ENCODE measurements at places on chromosomes 4 and X. TPM values are rescaled to one million over a fixed set of nuclear protein-coding genes. Genes with fewer than 3 reads are reported as not detected.

DNA sequence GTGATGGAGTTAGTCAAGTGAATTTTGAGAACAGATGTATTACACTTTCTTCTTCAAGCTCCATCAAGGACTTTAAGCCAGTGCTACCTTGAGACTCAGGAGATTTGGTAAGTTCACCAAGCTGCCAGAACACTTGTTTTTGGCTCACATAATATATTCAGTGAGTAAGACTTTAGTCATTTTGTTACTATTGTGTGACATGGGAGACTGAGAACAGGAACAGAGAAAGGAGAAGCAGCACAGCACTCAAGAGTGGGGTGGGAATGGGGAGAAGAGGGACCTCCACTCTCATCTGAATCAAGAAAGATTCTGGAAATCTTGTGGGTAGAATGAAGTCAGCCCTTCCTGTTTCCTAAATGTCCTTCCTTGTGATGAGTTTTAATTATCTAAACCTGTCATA, 87.3 kb upstream of the TET2 start:
- H3K4me3 ChIP-seq: no peak overlapping the region
- no peak for DNase-seq
- peaks cover 37% of the 10 kb centered on the region for H3K4me1 ChIP-seq
- H3K36me3 ChIP-seq: no peaks in the 10 kb centered on the region
- H3K27me3 ChIP-seq: no peaks in the 10 kb centered on the region

The BEX5 gene
- total RNA-seq: 3.4 TPM

GRCh38 chr4:95085124-95085833, 327.5 kb downstream of the BMPR1B start:
- H3K4me3 ChIP-seq: no peak overlapping the region
- H3K27me3 ChIP-seq: no peaks in the 10 kb centered on the region
- no peak for DNase-seq

GRCh38 chr4:118326585-118326984, 26.2 kb downstream of the PRSS12 start:
- H3K4me3 ChIP-seq: no peak overlapping the region
- DNase-seq: no peak
- no peaks in the 10 kb centered on the region for H3K4me1 ChIP-seq
- no peaks in the 10 kb centered on the region for H3K36me3 ChIP-seq
- no peaks in the 10 kb centered on the region for H3K27me3 ChIP-seq

GRCh38 chr4:133559987-133560386, 410.9 kb downstream of the PCDH10 start:
- H3K36me3 ChIP-seq: no peaks in the 10 kb centered on the region
- H3K27me3 ChIP-seq: no peaks in the 10 kb centered on the region
- no peak overlapping the region for H3K4me3 ChIP-seq
- no peak overlapping the region for H3K27ac ChIP-seq

GRCh38 chr4:129179276-129179675, 83.3 kb downstream of the C4orf33 start:
- H3K36me3 ChIP-seq: no peaks in the 10 kb centered on the region
- H3K27ac ChIP-seq: no peak overlapping the region
- no peaks in the 10 kb centered on the region for H3K27me3 ChIP-seq
- DNase-seq: no peak
- H3K4me3 ChIP-seq: no peak overlapping the region

- H3K4me3 ChIP-seq: no peak overlapping the region
- H3K4me1 ChIP-seq: no peaks in the 10 kb centered on the region
- H3K27ac ChIP-seq: no peak overlapping the region
- H3K27me3 ChIP-seq: no peaks in the 10 kb centered on the region
- DNase-seq: no peak
Measured at GRCh38 chr4:148044912-148045352, 313.0 kb downstream of the ARHGAP10 start.

DNA sequence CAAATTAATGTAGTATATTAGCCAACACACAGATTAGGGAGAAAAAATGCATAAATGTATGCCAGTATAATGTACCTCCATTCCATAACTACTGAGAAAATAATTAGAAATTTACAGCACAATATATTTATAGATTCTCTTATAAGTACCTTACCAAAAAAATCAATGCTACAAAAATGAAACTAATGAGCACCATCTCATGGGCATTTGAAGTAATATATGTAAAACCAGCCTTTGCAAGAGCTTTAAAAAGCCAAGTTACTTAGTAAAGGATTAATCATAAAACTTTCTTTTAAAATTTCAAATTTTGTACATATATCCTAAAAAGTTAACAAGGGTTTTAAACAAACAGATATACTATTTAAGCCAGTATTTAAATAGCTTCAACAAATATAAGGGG, 43.2 kb downstream of the LRBA start:
- H3K36me3 ChIP-seq: no peaks in the 10 kb centered on the region
- H3K27ac ChIP-seq: no peak overlapping the region
- H3K4me3 ChIP-seq: no peak overlapping the region

GRCh38 chr4:188819233-188819632, 680.0 kb downstream of the TRIML1 start:
- no peaks in the 10 kb centered on the region for H3K4me1 ChIP-seq
- H3K27me3 ChIP-seq: no peaks in the 10 kb centered on the region
- H3K27ac ChIP-seq: no peak overlapping the region

The SLC34A2 gene
- not detected for total RNA-seq

GRCh38 chr4:130636486-130636885, 1540.5 kb downstream of the C4orf33 start:
- H3K36me3 ChIP-seq: no peaks in the 10 kb centered on the region
- H3K27me3 ChIP-seq: no peaks in the 10 kb centered on the region
- no peak overlapping the region for H3K4me3 ChIP-seq
- H3K4me1 ChIP-seq: no peaks in the 10 kb centered on the region
- no peak overlapping the region for H3K27ac ChIP-seq

All from spleen (tissue), 13 donors.